ENCODE measurements at places on chromosomes 4 and X.
A peak's percentile ranks its signal among the peaks of the same experiment; 100 is the strongest.

DNA sequence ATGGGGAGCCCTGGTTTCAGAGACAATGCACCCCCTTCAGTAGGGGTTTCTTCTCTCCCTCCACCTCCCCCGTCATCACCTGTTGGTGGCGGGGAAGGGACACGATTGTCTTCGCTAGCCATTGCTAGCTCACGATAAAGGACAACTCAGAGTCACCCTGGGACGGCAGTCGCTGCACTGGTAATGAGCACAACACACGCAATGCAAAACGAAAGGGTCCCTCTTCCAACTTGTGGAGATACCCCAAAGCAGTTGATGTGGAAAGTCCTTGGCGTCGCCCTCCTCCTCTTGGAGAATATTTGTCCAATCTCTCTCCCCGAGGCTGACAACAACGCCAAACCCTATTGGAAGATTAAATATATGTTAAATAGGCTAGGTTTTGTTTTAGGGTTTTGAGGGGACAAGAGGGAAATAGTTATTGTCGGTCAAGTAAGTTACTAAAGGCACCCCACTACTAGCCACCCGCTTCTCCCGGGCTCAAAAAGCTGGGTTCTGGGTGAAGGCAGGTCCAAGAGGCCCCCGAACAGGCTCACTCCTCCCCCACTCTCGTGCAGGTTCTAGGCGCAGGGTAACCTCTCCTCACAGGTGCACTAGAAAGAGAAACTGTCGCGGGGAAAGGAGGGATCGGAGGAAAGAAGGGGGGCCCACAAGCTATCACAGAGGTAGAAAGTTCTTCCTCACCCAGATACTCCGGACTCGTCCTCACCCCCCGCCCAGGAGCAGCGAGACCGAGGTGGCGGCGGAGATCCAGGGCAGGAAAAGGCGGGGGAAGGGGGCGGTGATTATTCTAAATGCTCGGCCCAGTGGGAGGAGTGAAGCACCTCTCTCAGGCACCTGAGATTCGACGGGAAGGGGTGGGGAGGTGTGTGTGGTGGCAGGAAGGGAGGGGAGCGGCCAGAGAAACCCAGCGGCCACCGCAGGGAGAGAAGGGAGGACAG, at the start of gene LRBA:
LRBA (minus strand) TSS at position 764 of the 938 bp plus-strand sequence; CDS start at position 122, 642 bp downstream.
- DNase-seq = peak; percentile 92

- DNase-seq = peak; percentile 17
Observed at GRCh38 chrX:112851161-112851779, 10.6 kb upstream of the AMOT start.

GRCh38 chr4:164926301-164926700, 49.3 kb downstream of the APELA start:
- no peak for DNase-seq

GRCh38 chrX:128759745-128760144, 707.5 kb upstream of the ACTRT1 start:
- no peak for DNase-seq

DNA sequence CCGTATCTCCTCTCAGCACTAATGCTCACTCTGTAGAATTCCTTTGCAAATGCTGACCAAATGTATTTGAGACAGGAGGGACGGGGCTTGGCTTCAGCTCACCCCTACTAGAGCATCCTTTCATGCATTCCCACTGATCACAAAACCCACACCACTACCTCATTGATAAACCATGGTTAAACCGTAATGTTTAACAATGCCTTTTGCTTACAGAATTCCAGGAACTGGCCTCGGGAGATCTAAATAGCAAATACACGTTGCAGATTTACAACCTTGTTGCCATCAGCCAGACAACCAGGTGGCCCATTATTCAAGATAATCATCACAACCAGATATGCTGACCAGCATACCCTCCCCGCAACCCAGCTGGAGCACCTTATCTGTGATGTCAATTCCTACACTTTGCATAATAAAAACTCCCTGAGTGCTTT, 391.9 kb downstream of the KCTD8 start:
- DNase-seq = no peak

Data from activated CD4-positive, alpha-beta memory T cell treated with anti-CD3 and anti-CD28 coated beads for 36 hours (primary cell).